SK-N-SH (cell line): ENCODE measurements at places on chromosomes 16 and 17. TPM values are rescaled to one million over a fixed set of nuclear protein-coding genes. Genes with fewer than 3 reads are reported as not detected.
A peak's percentile ranks its signal among the peaks of the same experiment; 100 is the strongest.

TMEM88 gene
- polyA plus RNA-seq = 0.83 and 1.2 TPM in 2 replicates

DNA sequence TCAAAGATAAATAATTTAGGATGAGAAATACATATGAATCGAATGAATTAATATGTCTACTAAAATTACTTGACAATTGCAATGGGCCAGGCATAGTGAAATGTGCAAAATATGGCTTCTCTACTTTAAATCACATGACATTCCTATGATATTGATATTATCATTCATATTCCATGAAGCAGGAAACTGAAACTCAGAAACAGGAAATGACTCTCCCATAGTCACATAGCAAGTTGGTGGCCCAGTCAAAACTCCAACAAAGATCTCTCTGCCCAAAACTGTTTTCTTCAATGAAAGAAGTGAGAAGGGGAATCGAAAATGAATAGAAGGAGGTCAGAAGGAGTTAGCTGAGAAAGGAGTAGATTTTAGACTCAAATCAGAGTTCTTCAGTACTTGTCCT is 272.2 kb downstream of the CDH8 start:
- H3K27me3 ChIP-seq = no peaks in the 10 kb centered on the region
- no peaks in the 10 kb centered on the region for H3K36me3 ChIP-seq
- H3K4me1 ChIP-seq = no peaks in the 10 kb centered on the region
- no peak overlapping the region for H3K27ac ChIP-seq
- no peak overlapping the region for H3K4me3 ChIP-seq

- H3K36me3 ChIP-seq = no peaks in the 10 kb centered on the region
- no peaks in the 10 kb centered on the region for H3K27me3 ChIP-seq
- DNase-seq = no peak
Measured at GRCh38 chr17:78598013-78598471, 20.8 kb upstream of the DNAH17 start.

GRCh38 chr17:69404399-69404798 is 10.1 kb upstream of the MAP2K6 start:
- no peak overlapping the region for H3K27ac ChIP-seq
- H3K4me1 ChIP-seq = no peaks in the 10 kb centered on the region
- no peaks in the 10 kb centered on the region for H3K36me3 ChIP-seq
- DNase-seq = no peak
- H3K27me3 ChIP-seq = no peaks in the 10 kb centered on the region

SKAP1 gene
- not detected in 2 replicates for polyA plus RNA-seq

DNA sequence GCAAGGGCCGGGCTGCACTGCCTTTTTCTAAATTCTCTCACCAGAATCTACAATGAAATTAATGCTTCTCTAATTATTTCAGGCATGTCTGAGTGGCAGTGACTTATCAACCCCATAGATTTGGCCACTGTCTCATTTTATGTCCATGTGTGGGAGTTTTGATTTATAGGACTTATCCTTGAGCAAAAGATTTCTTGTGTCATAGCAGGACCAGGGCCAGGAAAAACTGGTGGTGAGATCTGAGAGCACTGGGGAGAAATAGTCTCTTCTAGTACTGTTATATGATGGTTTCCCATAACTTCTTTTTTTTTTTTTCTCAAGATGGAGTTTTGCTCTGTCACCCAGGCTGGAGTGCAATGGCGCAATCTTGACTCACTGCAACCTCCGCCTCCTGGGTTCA is 1.5 kb upstream of the KRT23 start:
- DNase-seq = no peak
- no peak overlapping the region for H3K27ac ChIP-seq
- H3K4me1 ChIP-seq = no peaks in the 10 kb centered on the region
- no peak overlapping the region for H3K4me3 ChIP-seq
- H3K36me3 ChIP-seq = no peaks in the 10 kb centered on the region

DNA sequence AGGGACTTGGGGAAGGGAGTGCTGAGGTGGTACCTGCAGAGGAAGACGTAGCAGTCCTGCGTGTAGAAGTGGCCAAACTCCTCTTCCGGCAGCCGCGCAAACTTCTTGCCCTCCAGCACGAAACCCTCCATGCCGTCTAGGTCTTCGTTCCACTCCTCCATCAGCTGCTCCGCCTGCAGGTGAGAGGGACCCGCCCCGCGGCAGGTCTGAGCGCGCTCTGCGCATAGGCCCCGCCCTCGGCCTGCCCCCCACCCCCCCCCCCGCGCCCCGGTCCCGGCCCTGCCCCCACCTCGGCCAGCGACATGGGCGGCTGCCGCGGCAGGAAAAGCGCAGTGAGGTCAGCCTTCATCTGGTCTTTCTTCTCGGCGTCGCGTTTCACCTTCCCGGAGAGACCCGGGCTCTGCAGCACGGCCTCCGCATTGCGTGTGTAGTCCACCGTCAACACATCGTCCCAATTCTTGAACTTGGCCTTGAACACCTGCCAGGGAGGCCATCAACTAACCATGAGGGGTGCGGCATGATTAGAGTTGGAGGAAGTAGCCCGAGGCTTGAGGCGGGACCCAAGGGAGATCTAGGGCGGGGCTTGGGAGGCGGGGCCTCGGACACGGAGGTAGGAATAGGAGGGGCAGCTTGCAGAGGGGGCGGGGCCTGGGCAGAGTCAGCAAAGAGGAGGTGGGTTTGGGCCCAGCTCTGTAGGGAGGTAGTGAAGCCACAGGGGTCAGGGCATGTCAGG is 11.5 kb downstream of the FLII start:
- no peak overlapping the region for H3K4me3 ChIP-seq
- H3K36me3 ChIP-seq = peaks cover 71% of the 10 kb centered on the region; the same call in 1 of the 2 replicates
- no peak overlapping the region for H3K27ac ChIP-seq
- H3K27me3 ChIP-seq = no peaks in the 10 kb centered on the region
- H3K4me1 ChIP-seq = no peaks in the 10 kb centered on the region
- DNase-seq = peak; percentile 87
